ENCODE measurements at places on chromosomes 5 and 9. TPM values are rescaled to one million over a fixed set of nuclear protein-coding genes. Genes with fewer than 3 reads are reported as not detected.

DNA sequence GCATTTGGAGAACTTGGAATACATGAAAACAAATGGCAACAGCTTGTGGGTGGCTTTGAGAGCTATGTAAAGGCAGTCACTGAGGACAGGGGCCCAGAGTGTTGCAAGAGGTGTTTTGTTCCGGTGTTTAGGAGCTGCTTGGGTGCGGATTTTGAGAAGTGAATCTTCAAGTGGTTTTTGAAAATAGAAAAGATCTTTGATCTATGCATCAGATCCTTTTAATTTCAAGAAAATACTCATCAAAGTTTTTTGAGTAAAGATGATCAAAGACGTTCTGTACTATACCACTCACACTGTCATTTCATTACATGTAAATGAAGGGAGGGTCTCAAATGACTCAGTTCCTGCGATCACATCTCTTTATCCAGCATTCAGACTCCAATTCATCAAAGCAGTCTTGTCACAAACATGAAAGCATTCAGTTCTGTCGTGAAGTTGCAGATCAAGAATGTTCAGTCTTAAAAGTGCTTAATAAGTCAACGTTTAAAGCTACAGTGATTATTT lies 112.5 kb downstream of the WDR41 start:
- DNase-seq: peak; percentile 55

- no peak for DNase-seq
Measured at GRCh38 chr9:110573305-110573704, 6.2 kb downstream of the SVEP1 start.

DNA sequence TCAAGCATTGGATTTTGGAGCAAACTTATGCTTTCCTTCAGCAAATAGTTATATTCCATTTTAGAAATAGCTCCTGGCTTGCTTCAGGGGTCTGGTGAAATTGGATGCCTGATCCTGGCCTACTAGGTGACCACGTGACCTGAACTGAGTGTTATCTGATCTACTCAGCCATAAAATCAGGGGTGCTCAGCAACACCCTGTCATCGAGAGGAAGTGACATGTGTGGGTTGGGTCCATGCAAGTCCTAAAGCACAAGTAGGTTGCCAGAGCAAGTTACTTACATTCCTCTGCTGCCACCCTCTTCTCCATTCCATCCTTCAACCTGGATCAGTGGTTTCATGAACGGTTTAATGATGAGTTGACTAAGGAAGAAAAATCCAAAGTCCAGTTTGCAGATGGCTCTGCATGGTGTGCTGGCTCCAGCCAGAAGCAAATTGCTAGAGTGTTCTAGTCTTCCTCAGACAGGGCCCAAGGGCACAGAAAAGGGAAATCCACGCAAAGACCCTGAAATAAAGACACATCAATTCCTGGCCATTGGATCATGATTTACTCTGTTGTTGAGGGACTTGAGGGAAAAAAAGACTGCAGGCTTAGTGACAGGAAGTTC lies 2.8 kb upstream of the FAM193B start:
- no peak for DNase-seq

The FGFR4 gene
- 0.75 TPM for total RNA-seq

The FGF10 gene
- not detected for total RNA-seq

All from activated naive CD4-positive, alpha-beta T cell treated with anti-CD3 and anti-CD28 coated beads, Interleukin-2, amount 50 U/mL, for 72 hours (primary cell).